ENCODE measurements at places on chromosomes 2 and 18. TPM values are rescaled to one million over a fixed set of nuclear protein-coding genes. Genes with fewer than 3 reads are reported as not detected.

The CBLN2 gene
- total RNA-seq = 0.13 TPM

DNA sequence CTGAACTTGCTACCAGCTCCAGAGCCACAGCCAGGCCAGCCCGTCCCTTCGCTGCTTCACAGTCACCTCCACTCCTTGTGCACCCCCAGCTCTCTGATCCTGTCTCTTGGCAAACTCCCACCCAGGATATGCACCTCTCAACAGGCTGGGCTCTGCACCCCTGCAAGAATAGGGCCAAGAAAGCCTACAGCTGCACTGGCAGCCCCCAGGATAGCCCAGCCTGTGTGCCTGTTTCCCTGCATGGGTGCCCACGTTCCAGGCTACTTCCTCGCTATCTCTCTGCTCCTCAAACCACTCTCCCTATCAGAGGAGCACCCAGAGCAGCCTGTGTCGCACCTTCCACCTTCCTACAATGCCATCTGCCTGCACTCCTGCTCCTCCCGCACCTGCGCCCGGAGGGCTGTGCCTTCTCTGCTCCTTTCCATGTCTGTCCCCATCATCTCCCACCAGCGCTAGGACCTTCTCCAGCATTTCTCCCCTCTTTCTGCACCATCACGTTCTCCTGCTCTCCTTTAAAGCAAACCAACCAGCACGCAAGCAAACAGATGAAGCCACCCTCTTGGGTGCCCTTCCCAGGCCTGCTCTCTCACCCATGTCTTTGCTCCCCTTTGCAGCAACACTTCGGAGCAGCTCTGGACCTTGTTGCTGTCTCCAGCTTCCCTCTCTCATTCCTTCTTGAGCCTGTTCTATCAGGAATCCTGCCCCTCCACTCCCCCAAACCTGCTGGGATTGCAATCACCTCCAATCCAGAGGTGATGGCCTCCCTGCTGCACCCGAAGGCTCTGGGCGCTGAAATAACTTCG, 313.2 kb upstream of the HS6ST1 start:
- H3K27me3 ChIP-seq = no peaks in the 10 kb centered on the region
- DNase-seq = peak; percentile 63
- no peak overlapping the region for H3K4me3 ChIP-seq
- no peaks in the 10 kb centered on the region for H3K4me1 ChIP-seq
- no peaks in the 10 kb centered on the region for H3K36me3 ChIP-seq

GRCh38 chr2:206241736-206242135, 32.7 kb upstream of the ZDBF2 start:
- H3K4me1 ChIP-seq = peaks cover 15% of the 10 kb centered on the region
- DNase-seq = no peak
- H3K27me3 ChIP-seq = no peaks in the 10 kb centered on the region
- H3K4me3 ChIP-seq = no peak overlapping the region

DNA sequence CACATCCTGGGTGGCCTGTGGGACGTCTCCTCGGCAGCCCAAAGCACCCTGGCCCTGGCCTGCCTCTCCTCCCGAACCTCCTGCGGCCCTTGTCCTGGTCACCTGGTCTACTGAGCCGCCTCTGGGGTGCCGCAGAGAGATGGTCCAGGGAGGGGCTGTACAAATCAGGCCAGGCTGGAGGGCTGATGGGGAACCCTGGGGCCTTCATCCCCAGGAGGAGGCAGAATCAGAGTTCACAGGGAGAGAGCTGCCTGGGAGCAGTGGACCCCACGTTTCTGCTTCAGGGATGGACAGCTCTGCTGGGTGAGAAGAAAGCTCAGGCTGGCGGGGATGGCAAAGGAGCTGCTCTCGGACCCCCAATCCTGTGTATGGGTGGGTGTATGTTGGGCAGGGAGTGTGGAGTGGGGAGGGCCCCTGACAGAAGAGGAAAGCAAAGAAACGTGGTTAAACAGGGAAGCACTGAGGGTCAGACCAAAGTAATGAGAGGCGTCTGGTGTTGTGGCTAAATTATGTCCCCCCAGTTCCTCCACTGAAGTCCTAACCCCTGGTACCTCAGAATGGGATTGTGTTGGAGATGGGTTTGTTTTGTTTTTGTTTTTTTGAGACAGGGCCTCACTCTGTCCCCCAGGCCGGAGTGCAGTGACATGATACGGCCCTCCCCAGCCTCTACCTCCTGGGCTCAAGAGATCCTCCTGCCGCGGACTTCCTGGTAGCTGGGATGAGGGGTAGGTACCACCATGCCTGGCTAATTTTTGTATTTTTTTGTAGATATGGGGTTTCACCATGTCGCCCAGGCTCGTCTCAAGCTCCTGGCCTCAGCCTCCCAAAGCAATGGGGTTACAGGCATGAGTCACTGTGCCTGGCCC, 73.4 kb upstream of the SMAD7 start:
- no peaks in the 10 kb centered on the region for H3K27me3 ChIP-seq
- peaks cover 9% of the 10 kb centered on the region for H3K4me1 ChIP-seq
- DNase-seq = peak; percentile 79
- no peak overlapping the region for H3K27ac ChIP-seq
- H3K4me3 ChIP-seq = no peak overlapping the region

- no peak for DNase-seq
- H3K4me1 ChIP-seq = no peaks in the 10 kb centered on the region
- no peak overlapping the region for H3K27ac ChIP-seq
- no peaks in the 10 kb centered on the region for H3K36me3 ChIP-seq
- no peaks in the 10 kb centered on the region for H3K27me3 ChIP-seq
These were observed 337.3 kb downstream of the OSR1 start for GRCh38 chr2:19021100-19021476.

The SERPINB4 gene
- not detected for total RNA-seq

DNA sequence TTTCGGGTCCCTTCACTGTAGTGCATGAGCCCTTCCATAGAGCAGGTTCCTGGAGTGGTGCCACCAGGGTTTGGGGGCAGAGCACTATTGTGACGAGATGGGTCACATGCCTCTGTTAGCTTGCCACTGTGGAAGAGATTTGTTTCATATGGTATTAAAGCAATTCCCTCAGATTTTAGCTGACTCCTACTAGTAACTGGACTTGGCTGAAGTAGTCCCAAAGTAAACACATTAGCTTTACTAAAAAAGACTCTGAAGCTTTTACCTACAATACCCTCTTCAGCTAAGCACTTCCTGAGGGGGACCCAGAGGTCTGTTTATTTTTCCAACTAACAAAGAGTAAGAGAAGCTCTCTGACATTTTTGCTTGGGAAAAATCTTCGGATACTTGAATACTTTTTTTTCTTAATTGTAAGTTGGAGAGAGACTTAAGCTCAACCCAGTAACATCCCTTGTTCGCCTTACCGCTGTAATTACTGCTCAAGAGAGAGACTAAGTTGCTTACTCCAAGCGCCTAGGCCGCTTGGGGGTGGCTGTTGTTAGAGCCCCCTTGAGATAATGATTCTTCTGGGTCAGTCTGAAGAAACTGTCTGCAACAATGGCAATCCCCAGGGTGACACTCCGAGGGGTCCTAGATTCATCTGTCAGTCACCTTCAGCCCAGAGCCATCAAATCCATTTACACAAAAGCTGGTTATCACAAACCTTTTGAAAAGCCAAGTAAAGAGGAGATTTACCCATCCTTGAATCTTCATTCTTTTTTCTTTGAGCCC, 177.4 kb downstream of the FIGN start:
- H3K36me3 ChIP-seq = no peaks in the 10 kb centered on the region
- no peaks in the 10 kb centered on the region for H3K4me1 ChIP-seq
- no peak overlapping the region for H3K4me3 ChIP-seq
- DNase-seq = no peak
- H3K27me3 ChIP-seq = no peaks in the 10 kb centered on the region

GRCh38 chr2:129193961-129194360, 785.5 kb upstream of the RAB6C start:
- no peaks in the 10 kb centered on the region for H3K4me1 ChIP-seq
- no peak overlapping the region for H3K4me3 ChIP-seq
- no peaks in the 10 kb centered on the region for H3K36me3 ChIP-seq
- H3K27me3 ChIP-seq = peaks cover 5% of the 10 kb centered on the region

GRCh38 chr2:185942855-185943254, 204.3 kb downstream of the FSIP2 start:
- no peaks in the 10 kb centered on the region for H3K4me1 ChIP-seq
- no peak overlapping the region for H3K4me3 ChIP-seq
- no peak overlapping the region for H3K27ac ChIP-seq
- no peak for DNase-seq

The CCDC141 gene
- 12.0 TPM for total RNA-seq

Data from spleen (tissue), 13 donors.